ENCODE measurements at places on chromosomes 3 and 15. TPM values are rescaled to one million over a fixed set of nuclear protein-coding genes. Genes with fewer than 3 reads are reported as not detected.

- DNase-seq: no peak
- H3K4me3 ChIP-seq: no peak overlapping the region
- no peak overlapping the region for H3K27ac ChIP-seq
- peaks cover 5% of the 10 kb centered on the region for H3K36me3 ChIP-seq
- H3K4me1 ChIP-seq: no peaks in the 10 kb centered on the region
Measured at GRCh38 chr3:66236281-66236680, 15.5 kb downstream of the SLC25A26 start.

DNA sequence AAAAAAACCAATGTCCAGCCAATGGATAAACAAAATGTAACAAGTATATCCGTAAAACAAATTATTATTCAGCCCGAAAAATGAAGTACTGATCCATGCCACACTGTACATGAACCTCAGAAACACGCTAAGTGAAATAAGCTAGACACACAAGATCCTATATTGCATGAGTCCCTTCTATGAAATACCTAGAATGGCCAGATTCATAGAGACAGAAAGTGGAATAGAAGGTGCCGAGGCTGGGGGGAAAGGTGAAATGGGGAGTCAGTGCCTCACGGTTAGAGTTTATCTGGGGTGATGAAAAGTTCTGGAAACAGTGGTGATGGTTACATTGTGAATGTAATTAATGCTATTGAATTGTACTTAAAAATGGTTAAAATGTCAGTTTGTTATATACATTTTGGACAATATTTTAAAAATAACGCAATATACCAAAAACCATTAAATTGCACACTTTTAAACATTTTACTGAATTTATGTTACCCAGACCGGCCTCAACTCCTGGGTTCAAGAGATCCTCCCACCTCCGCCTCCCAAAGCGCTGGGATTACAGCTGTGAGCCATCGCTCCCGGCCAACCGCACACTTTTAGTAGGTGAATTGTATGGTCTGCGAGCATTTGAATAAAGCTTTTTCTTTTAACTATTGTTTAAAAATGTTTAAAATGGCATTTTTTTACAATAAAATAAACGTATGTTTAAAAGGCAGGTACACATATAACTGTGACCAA lies 2.1 kb downstream of the RNF168 start:
- H3K27ac ChIP-seq: peak overlapping the region; percentile 95
- DNase-seq: no peak
- no peaks in the 10 kb centered on the region for H3K27me3 ChIP-seq

GRCh38 chr3:86887876-86888275 lies 103.1 kb downstream of the VGLL3 start:
- no peaks in the 10 kb centered on the region for H3K27me3 ChIP-seq
- H3K4me3 ChIP-seq: no peak overlapping the region
- no peaks in the 10 kb centered on the region for H3K4me1 ChIP-seq
- H3K27ac ChIP-seq: no peak overlapping the region
- no peak for DNase-seq

DNA sequence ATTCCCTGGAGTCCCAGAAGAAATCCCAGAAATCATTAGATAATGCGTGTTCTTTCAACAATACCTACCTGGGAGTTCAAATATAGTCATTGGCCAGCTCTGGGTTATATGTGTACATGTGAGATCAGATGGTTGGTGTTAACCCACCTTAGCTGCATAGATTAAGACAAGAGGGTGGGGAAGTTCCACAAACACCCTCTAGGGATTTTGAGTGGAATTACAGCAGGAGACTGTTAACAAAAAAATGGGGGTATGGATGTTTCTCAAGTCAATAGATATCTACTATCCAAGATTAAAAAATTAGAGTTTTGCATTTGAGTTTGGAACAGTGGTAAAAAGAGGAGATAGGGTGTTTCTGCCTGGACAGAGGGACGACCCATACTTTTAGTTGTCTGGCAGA lies 282.5 kb upstream of the CNTN3 start:
- no peaks in the 10 kb centered on the region for H3K36me3 ChIP-seq
- no peak for DNase-seq
- no peaks in the 10 kb centered on the region for H3K4me1 ChIP-seq
- H3K27me3 ChIP-seq: no peaks in the 10 kb centered on the region

GRCh38 chr3:12810013-12810780 lies 13.7 kb downstream of the CAND2 start:
- H3K4me3 ChIP-seq: peak overlapping the region; percentile 60
- peaks cover 24% of the 10 kb centered on the region for H3K4me1 ChIP-seq
- peak overlapping the region; percentile 85 for H3K27ac ChIP-seq
- no peaks in the 10 kb centered on the region for H3K27me3 ChIP-seq
- peaks cover 2% of the 10 kb centered on the region for H3K36me3 ChIP-seq
- DNase-seq: peak; percentile 98

DNA sequence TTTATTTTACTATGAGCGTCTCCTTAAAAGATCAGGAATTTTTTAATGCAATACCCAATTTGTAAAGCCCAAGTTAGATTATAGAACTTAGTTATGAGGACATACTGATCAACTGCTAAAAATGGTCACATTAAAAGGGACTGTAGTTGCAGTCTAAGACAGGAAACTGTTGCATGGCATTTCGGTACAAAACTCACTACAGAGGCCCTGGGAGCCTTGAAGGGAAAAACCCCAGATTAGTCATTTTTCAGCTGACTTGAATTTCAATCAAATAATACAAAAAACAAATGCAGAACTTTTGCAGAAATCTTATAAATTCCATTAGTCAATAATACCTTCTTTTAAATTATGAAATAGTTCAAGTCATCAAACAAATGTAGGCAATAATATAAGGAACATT lies 6.9 kb upstream of the PTX3 start:
- no peak for DNase-seq
- no peaks in the 10 kb centered on the region for H3K36me3 ChIP-seq
- no peak overlapping the region for H3K27ac ChIP-seq
- H3K4me3 ChIP-seq: no peak overlapping the region
- no peaks in the 10 kb centered on the region for H3K27me3 ChIP-seq

DNA sequence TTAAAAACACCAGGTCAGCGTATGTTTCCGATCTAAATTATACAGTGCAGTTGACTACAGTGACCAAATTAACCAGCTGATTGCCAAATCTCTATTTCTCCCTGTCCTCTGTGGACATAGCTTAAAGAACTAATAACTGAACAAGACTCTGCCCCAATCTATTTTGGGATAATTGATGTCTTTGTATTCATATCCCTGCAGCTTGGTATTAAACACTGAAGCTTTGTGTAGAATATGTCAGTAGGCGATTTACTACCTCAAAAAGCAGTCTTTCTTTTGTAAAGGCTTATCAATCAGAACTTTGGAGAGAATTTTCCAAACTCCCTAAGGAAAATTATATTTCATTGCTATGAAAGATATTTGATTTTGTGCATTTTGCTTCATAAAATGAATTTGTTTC lies 258.2 kb downstream of the SOX2 start:
- DNase-seq: no peak
- H3K36me3 ChIP-seq: no peaks in the 10 kb centered on the region
- H3K4me3 ChIP-seq: no peak overlapping the region
- no peaks in the 10 kb centered on the region for H3K4me1 ChIP-seq
- H3K27me3 ChIP-seq: no peaks in the 10 kb centered on the region
- H3K27ac ChIP-seq: no peak overlapping the region

DNA sequence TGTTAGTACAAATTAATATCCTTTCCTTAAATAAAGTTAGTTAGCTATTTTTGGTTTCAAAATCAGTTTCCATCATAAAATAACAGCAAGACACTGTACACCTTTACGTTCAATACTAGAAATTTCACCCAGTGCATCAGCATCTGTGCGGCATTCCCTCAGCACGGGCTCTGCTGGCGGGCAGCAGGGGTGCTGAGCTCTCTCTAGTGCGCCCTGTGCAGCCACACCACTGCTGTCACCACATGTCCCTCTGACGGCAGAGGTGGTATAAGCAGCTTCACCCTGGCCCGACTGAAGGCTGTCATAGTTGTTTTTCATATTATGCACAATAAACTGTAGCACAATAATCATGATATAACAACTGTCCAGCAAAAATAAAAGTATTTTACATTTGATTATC lies 35.4 kb downstream of the FAN1 start:
- no peaks in the 10 kb centered on the region for H3K4me1 ChIP-seq
- H3K4me3 ChIP-seq: no peak overlapping the region
- no peak overlapping the region for H3K27ac ChIP-seq
- H3K27me3 ChIP-seq: no peaks in the 10 kb centered on the region

DNA sequence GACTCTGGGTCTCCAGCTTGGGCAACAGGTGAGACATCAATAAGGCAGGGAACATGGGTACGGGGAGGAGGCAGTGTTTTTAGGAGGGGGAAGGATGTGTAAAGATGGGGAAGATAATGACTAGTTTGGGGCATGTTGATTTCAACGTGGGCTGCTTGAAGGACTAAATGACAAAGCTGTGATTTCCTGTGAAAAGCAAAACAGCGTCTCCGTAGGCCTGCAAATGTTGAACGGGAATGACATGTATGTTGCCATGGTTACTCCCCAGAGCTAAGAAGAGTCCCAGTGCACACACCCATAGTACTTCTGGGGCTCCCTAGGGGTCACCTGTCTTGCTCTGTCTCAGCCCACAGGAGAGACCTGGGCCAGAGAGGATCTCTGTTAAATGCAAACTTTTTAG lies 71.3 kb upstream of the ETV5 start:
- peaks cover 23% of the 10 kb centered on the region for H3K4me1 ChIP-seq
- DNase-seq: no peak
- no peak overlapping the region for H3K27ac ChIP-seq
- H3K4me3 ChIP-seq: no peak overlapping the region
- H3K27me3 ChIP-seq: no peaks in the 10 kb centered on the region

DNA sequence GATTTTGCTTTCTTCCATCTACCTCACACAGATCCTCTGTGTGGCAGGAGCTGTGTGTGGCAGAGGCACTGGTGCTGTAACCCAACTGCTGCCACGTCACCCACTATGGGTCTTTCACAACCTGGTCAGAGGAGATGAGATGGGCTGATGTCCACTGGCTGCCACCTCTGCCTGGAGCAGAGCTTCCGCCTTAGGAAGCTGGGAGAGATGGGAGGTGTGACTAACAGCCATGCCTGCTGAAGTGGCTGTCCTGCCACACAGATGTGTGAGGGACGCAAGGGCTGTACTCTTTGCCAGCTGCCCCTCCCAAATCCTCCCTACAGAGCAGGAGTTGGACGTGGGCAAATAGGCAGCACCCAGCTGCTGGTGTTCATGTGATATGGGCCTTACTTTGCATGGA lies 329.5 kb downstream of the GABRB3 start:
- no peaks in the 10 kb centered on the region for H3K4me1 ChIP-seq
- no peaks in the 10 kb centered on the region for H3K27me3 ChIP-seq
- DNase-seq: no peak

GRCh38 chr3:157148196-157148889 lies 11.6 kb downstream of the CCNL1 start:
- DNase-seq: no peak
- no peaks in the 10 kb centered on the region for H3K27me3 ChIP-seq
- peaks cover 100% of the 10 kb centered on the region for H3K36me3 ChIP-seq

DNA sequence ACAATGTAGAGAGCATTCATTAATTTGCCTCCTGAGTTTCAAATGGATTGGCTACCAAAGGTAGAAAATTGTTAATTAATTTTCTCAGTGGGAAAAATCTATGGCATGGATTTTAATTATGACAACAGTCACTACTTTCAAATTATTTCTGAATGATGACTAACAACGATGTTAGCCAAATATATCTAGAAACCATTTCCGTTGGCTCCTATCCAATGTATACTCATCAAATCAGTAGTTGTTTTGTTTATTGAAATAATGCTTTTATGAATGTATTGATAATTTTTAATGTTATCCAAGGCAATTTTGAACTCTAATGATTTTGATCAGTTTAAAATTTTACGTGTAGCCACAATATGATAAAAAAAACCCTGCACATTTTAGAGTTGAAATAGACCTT lies 333.4 kb downstream of the NAALADL2 start:
- no peak for DNase-seq
- H3K4me1 ChIP-seq: no peaks in the 10 kb centered on the region
- no peak overlapping the region for H3K4me3 ChIP-seq
- H3K27ac ChIP-seq: no peak overlapping the region
- no peaks in the 10 kb centered on the region for H3K36me3 ChIP-seq

- DNase-seq: no peak
- H3K36me3 ChIP-seq: no peaks in the 10 kb centered on the region
- H3K27ac ChIP-seq: no peak overlapping the region
- no peaks in the 10 kb centered on the region for H3K27me3 ChIP-seq
Measured at GRCh38 chr15:78991476-78991875, 46.6 kb upstream of the CTSH start.

DNA sequence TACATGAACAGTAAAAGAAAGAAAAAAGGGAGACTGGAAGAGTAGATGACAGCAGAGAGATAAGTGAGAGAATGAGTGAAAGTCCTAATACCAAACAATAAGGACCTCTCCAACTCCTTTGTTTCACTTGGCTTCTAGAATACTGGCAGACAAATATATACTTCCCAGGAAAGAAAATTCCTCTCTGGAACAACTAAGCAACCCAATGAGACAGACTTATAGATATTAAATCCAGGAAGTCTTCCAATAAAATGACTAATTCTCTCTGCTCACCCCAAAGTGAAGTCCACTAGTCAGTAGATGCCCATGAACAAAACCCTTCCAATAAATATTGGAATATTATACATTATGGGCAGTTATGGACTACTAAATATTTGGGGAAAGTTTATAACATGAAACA lies 114.2 kb downstream of the NEDD4 start:
- no peak for DNase-seq
- H3K36me3 ChIP-seq: no peaks in the 10 kb centered on the region
- H3K4me1 ChIP-seq: peaks cover 5% of the 10 kb centered on the region
- no peak overlapping the region for H3K27ac ChIP-seq
- no peaks in the 10 kb centered on the region for H3K27me3 ChIP-seq

GRCh38 chr15:80777137-80777536 lies 2.0 kb upstream of the CEMIP start:
- H3K27me3 ChIP-seq: peaks cover 16% of the 10 kb centered on the region
- no peaks in the 10 kb centered on the region for H3K36me3 ChIP-seq
- no peak overlapping the region for H3K4me3 ChIP-seq
- peaks cover 31% of the 10 kb centered on the region for H3K4me1 ChIP-seq
- DNase-seq: no peak

DNA sequence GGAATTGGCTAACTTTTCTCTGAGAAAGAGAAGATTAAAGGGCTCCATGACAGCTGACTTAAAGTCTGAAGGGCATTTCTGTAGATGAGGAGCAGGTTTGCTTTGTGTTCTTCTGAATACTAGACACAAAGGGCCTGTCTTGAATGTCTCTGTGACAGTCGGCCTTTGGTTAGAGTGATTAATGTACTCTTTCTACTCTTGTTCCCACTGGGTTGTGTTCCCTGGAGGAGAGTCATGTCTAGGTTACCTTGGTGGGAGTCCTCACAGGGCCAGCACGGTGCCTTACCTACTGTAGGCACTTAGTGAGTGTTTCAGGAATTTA lies 66.1 kb downstream of the MAP2K5 start:
- H3K27me3 ChIP-seq: no peaks in the 10 kb centered on the region
- no peak overlapping the region for H3K4me3 ChIP-seq
- H3K36me3 ChIP-seq: no peaks in the 10 kb centered on the region
- peaks cover 2% of the 10 kb centered on the region for H3K4me1 ChIP-seq
- DNase-seq: no peak
- H3K27ac ChIP-seq: no peak overlapping the region

TLR9 gene
- total RNA-seq: 0.17 TPM

PTH1R gene
- total RNA-seq: 26.8 TPM
